IMR-90 (cell line): ENCODE measurements at places on chromosomes 6 and 20. TPM values are rescaled to one million over a fixed set of nuclear protein-coding genes. Genes with fewer than 3 reads are reported as not detected.
A peak's percentile ranks its signal among the peaks of the same experiment; 100 is the strongest.

PRDM13 gene
- not detected in 2 replicates for polyA plus RNA-seq

COL11A2 gene
- 0.38 and 0.52 TPM in 2 replicates for polyA plus RNA-seq

FKBP1A gene
- polyA plus RNA-seq = 513 and 528 TPM in 2 replicates

PLEKHG1 gene
- polyA plus RNA-seq = 0.09 and 0.27 TPM in 2 replicates

ROMO1 gene
- 555 and 601 TPM in 2 replicates for polyA plus RNA-seq

DNA sequence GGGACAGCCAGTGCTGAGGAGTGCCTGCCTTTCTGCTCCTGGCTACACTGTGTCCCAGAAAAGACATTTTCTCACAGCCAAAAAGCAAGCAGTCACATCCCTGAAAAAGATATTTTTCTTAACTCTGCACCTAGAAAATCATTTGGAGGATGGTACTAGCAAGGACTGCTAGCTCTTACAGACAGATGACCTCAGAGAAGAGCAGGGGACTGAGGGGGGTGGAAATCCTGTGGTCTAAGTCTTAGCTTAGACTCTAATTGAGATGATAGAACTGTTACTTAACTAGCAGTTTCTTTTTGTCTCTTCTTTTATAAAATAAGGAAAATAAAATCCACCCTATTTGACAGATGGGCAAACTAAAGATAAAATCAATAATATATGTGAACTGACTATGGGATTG lies 152.8 kb downstream of the TMEM200A start:
- H3K27ac ChIP-seq = no peak overlapping the region
- peaks cover 4% of the 10 kb centered on the region; the same call in 1 of the 2 replicates for H3K4me1 ChIP-seq
- H3K27me3 ChIP-seq = no peaks in the 10 kb centered on the region

DNA sequence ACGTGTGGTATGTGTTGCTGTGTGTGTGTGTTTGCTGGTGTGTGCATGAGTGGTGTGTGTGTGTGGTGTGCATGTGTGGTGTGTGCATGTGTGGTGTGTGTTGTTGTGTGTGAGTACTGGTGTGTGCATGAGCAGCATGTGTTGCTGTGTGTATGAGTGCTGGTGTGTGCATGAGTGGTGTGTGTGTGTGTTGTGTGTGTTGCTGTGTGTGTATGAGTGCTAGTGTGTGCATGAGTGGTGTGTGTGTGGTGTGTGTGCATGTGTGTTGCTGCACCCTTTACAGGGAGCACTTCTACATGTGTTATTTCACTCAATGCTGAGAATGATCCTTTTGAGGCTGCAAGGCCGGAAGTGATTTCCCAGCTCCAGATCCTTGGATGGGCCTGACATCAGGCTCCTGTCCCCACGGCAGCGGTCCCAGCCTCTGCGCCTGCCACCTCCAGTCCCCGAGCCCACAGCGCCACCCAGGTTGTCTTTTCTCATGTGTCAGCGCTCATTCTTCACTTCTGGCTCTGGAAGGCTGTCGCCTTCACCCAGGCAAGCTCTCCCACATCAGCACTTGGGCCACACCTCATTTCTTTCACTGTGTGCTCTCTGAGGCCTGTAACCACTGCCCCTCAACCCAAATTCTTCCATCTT lies 2.6 kb downstream of the NPEPL1 start:
- no peaks in the 10 kb centered on the region for H3K27me3 ChIP-seq
- H3K4me3 ChIP-seq = no peak overlapping the region
- H3K4me1 ChIP-seq = peaks cover 20% of the 10 kb centered on the region
- H3K27ac ChIP-seq = no peak overlapping the region

- DNase-seq = no peak
- H3K4me1 ChIP-seq = no peaks in the 10 kb centered on the region
- no peaks in the 10 kb centered on the region for H3K27me3 ChIP-seq
- H3K27ac ChIP-seq = no peak overlapping the region
- no peaks in the 10 kb centered on the region for H3K36me3 ChIP-seq
Measured at GRCh38 chr6:133788556-133788955, 100.4 kb upstream of the TCF21 start.

DNA sequence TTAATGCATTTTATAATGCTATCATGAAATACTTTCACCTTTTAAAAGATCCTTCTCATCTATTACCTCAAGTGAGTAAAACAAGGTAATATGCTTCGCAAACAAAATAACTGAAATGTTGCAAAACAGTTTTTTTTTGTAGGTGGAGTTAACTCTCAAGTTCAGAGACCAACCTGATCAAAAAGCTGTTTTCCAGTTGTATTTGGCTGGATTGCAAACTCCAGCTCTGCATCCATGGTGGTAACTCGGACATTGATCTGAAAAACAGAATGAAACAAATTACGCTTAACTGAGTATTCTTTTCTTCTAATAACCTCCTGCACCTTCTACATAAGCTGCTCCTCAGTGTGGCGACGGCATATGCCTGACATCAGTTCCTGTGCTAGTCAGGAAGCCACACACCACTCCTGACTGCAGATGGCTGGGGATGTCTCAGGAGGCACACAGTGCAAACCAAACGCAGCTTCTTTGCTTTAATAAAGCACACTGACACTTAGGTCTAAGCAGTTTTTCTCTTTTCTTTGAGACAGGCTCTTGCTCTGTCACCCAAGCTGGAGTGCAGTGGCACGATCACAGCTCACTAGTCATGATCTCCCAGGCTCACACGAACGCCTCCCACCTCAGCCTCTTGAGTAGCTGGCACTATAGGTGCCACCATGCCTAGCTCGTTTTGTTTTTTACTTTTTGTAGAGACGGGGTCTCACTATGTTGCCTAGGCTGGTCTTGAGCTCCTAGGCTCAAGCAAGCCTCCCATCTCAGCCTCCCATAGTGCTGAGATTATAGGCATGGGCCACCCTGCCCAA lies 29.9 kb downstream of the EZR start:
- no peaks in the 10 kb centered on the region for H3K27me3 ChIP-seq
- no peak for DNase-seq
- peaks cover 2% of the 10 kb centered on the region; the same call in 1 of the 2 replicates for H3K4me1 ChIP-seq
- H3K36me3 ChIP-seq = peaks cover 22% of the 10 kb centered on the region
- no peak overlapping the region for H3K4me3 ChIP-seq

DNA sequence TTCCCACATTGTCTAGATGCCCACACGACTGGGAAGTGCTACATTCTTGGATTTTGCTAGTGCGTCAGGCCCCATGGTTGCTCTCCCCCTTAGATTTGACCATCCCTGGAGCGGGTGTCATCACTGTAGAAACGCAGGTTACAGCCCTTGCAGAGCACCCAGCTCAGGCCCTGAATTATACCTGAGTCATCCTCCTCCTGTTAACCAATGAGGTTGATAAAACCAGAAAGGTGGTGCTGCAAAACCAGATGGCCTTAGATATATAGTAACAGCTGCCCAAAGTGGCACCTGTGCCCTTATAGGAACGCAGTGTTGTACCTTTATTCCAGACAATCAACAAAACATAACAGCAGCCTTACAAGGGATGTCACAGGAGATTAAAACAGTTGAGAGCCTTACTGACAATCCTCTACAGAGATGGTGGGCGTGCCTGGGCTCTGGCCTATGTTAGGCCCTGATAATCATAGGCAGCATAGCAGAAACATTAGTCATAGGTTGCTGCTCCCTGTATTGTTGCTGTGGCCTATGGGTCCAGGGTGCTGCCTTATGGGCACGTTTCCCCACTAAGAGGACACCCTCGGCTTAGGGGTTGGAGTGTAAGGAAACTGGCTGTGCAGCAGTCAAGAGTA lies 33.6 kb upstream of the HSF2 start:
- no peaks in the 10 kb centered on the region for H3K4me1 ChIP-seq
- H3K27ac ChIP-seq = no peak overlapping the region
- no peaks in the 10 kb centered on the region for H3K27me3 ChIP-seq
- no peak for DNase-seq
- no peak overlapping the region for H3K4me3 ChIP-seq

DNA sequence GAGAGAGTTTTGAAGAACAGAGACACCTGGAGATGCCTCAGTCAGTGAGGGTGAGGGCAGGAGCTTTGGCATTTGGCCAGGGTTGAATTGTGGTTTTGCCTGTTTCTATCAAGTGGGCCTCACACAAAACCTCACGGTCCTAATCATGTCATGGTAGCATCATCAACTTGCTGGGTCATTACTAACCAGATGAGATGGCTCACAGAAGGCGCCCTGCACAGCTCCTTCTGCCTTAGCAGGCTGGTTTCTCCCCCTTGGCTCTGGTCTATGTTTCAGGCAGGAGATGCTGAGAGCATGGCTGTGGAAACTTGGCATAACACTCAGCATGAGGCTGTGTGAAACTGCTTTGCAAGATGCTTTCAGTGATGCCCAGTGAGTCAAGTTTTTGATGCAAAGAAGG lies 99.3 kb downstream of the LRRC1 start:
- H3K4me1 ChIP-seq = peaks cover 9% of the 10 kb centered on the region
- no peak overlapping the region for H3K4me3 ChIP-seq
- H3K36me3 ChIP-seq = no peaks in the 10 kb centered on the region; the same call in 1 of the 2 replicates
- no peaks in the 10 kb centered on the region for H3K27me3 ChIP-seq
- peak; percentile 61 for DNase-seq
- H3K27ac ChIP-seq = no peak overlapping the region

DNA sequence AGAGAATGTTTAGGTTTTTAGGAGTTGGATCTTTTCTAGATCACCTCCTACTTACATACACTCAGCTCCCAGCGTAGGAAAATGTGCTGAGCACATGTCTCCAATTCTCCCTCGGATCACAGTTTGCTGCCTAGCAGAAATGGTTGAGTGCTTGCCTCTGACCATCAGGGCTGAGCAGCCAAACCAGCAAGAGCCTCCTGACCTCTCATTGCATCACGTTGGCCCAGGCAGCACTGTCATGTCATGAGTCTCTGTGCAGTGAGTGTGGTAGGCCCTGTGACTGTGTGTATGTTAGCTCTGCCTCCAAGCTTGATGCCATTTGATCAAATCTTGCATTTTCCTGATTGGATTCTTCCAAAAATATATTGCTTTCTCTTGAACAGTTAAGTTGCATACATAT lies 112.0 kb downstream of the LRRC1 start:
- H3K4me3 ChIP-seq = no peak overlapping the region
- peak; percentile 39 for DNase-seq
- no peak overlapping the region for H3K27ac ChIP-seq
- H3K36me3 ChIP-seq = peaks cover 10% of the 10 kb centered on the region
- H3K4me1 ChIP-seq = no peaks in the 10 kb centered on the region

DNA sequence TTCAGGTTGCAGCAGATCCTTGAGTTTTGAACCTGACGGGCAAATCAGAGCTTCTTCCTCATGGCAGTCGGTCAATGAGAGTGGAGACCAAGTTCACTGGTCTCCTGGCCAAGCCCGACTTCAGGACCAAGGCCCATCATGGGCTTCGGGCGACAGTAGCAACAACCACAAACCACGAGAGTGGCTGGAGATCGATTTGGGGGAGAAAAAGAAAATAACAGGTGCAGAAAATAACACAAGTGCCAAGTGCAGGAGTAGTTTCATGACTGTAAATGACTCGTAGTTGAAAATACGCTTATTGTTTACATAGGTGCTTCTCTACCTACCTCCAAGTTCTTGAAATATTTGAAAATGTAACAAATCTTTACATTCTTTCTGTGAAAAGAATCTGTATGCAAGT lies 56.1 kb downstream of the DCBLD1 start:
- H3K27ac ChIP-seq = no peak overlapping the region
- peaks cover 7% of the 10 kb centered on the region for H3K4me1 ChIP-seq
- H3K27me3 ChIP-seq = no peaks in the 10 kb centered on the region
- DNase-seq = no peak
- peaks cover 16% of the 10 kb centered on the region for H3K36me3 ChIP-seq

DNA sequence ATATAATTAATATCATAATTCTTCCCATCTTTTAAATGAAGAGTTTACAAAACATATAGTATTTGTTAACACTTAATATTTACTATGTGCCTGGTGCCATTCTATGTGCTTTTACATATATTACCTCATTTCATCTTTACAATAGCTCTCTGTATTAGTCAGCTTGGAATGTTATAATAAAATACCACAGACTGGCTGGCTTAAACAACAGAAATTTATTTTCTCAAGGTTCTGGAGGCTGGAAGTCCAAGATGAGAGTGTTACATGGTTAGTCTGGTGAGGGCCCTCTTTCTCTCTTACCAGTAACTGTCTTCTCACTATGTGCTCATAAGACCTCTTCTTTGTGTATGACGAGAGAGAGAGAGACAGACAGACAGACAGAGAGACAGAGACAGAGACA lies 110.2 kb downstream of the NKAIN2 start:
- no peak overlapping the region for H3K4me3 ChIP-seq
- DNase-seq = peak; percentile 41
- peak overlapping the region; percentile 32; the same call in 1 of the 2 replicates for H3K27ac ChIP-seq
- H3K4me1 ChIP-seq = no peaks in the 10 kb centered on the region
- H3K36me3 ChIP-seq = no peaks in the 10 kb centered on the region

- H3K36me3 ChIP-seq = no peaks in the 10 kb centered on the region
- no peak overlapping the region for H3K4me3 ChIP-seq
- no peak overlapping the region for H3K27ac ChIP-seq
- H3K27me3 ChIP-seq = no peaks in the 10 kb centered on the region
- no peaks in the 10 kb centered on the region for H3K4me1 ChIP-seq
Measured at GRCh38 chr6:123022975-123023374, 26.9 kb downstream of the CLVS2 start.

DNA sequence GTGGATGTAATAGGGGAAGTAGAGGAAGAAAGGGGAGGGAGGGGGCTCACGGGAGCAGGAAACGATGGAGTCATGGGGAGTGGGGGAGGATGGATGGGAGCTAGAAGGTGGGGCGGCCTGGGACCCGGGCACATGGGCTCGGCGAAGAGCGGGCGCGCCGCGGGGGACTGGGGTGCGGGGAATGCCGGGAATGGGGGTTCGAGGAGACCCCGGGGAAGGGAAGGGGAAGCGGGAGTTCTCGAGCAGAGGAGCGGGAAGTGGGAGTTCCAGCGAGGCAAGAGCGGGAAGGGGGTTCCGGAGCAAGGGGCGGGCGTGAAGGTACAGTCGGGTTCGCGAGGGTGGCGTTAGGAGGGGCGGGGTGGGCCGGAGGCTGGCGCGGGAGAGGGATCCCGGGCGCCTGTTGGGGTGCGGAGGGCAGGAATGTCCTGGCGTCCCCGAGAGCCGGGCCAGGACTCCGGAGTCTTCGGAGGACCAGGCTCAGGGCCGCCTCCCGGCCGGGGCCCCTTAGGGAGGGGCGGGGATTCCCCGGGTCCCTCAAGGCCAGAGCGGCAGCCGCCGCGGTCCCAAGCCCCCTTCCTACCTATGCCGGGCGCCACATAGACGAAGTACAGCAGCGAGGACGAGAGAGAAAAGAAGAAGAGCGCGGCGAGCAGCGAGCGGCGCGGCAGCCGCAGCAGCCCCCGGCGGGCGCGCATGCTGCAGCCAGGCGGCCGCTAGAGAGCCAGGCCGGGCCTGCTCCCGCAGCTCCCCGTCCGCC lies 504 bp downstream of the B4GALT5 start:
- H3K36me3 ChIP-seq = no peaks in the 10 kb centered on the region
- peak overlapping the region; percentile 100 for H3K4me3 ChIP-seq
- peaks cover 8% of the 10 kb centered on the region for H3K4me1 ChIP-seq
- H3K27ac ChIP-seq = peak overlapping the region; percentile 88
- no peaks in the 10 kb centered on the region for H3K27me3 ChIP-seq
- peak; percentile 17 for DNase-seq
